ENCODE measurements at places on chromosomes 1 and 21.

DNA sequence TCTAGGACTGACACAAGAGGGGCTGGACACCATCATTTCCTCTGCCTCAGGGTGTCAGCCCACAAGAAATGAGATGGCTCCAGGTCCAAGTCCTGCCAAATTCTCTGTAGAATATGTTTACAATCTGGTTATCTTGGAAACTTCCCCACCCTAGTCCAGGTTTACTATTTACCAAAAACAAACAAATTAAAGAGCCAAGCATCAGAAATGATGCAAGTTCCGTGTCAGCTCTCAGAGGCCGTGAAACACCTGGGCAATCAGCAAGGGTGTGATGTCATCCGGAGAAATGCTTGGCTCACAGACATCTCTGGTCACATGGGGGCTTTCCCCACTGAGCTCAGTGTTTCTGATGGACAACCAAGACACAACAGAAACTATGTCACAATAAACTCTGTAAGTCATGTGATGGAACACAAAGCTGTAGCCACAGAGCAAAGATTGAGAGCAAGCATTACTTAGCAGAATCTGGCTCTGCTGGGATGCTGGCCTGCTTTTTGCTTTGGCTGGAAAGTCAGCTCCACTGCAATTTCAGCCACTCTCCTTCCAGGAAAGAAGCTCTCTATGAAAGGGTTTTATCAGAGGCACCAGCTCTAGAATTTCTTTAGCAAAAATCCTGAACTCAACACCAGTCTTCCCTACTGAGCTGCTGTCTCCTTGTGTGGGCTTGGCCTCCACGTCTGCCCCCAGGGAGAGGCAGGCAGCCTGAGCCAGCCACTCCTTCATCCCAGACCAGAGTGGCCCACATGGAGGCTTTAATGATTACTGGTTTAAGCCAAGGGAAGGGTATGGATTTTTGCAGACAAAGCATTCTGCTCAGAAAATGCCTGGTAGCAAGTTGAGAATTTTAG lies 55.9 kb downstream of the NENF start:
- peak; percentile 98 for DNase-seq

GRCh38 chr1:95304803-95305202 lies 70.8 kb downstream of the RWDD3 start:
- DNase-seq: no peak

GRCh38 chr1:230910755-230911117 lies 42.4 kb upstream of the C1orf198 start:
- DNase-seq: no peak

GRCh38 chr1:185291652-185292051 lies 25.4 kb downstream of the IVNS1ABP start:
- DNase-seq: no peak

- DNase-seq: no peak
Observed at GRCh38 chr21:21664871-21665270, 666.7 kb downstream of the NCAM2 start.

DNA sequence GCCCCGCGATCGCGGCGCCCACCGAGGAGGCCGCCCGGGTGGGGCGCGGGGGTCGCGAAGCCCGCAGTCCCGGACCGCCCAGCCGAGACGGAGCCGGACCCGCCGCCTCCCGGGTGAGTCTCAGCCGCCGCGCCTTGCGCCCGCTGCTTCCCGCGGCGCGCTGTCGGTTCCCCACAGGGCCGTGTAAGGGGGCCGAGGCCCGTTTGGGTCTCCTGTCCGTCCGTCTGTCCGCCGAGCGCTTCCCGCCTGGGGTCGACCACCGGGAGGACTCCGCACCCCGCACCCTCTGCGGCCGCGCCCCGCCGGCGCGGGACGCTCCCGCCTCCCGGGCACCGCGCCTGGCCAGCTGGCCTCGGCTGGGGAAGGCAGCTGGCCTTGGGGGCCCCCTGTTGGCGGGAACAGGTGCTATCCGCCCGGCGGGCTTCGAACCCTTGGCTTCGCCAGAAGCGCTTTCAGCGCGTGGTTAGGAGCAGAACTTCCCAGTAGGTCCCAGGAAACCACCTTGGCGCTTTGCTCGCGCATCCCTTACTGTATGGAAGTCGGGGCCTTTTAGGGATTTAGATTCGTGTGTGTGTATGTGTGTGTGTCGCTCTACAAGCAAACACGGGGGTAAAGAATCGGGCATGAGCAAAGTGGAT lies 414 bp downstream of the TMEM51 start:
- DNase-seq: no peak

GRCh38 chr1:155540000-155540874 lies 22.4 kb downstream of the ASH1L start:
- DNase-seq: no peak

DNA sequence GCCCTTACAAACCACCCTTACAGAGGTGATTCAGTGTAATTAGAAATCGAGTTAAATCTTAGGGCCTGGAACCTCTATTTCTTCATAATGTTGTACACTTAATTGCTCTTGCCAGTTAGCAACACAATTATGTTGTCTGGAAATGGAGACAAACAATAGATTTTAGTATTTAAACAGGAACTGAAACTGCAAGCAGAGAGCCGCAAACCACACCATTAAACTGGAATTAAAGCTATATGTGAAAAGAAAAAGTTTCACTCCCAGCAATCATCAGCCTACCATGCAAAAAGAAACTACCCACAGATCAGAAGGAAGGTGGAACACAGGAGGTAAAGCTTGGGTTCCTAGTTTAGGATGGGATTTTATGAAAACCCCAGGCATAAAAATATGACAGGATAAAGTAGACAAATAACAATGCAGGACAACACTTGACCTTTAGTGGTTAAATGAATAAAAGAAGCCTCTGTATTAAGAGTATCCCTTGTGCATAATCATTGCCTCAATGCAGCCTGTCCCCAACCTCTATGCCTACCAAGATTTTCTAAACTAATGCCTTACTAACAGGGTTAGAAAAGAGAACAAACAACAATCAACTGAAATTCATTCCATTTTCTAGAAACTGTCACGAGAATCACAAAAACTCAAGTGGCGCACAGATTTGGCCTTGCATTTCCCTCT lies 304.3 kb upstream of the ESRRG start:
- DNase-seq: peak; percentile 89

GRCh38 chr1:34149501-34149900 lies 15.5 kb downstream of the CSMD2 start:
- no peak for DNase-seq

DNA sequence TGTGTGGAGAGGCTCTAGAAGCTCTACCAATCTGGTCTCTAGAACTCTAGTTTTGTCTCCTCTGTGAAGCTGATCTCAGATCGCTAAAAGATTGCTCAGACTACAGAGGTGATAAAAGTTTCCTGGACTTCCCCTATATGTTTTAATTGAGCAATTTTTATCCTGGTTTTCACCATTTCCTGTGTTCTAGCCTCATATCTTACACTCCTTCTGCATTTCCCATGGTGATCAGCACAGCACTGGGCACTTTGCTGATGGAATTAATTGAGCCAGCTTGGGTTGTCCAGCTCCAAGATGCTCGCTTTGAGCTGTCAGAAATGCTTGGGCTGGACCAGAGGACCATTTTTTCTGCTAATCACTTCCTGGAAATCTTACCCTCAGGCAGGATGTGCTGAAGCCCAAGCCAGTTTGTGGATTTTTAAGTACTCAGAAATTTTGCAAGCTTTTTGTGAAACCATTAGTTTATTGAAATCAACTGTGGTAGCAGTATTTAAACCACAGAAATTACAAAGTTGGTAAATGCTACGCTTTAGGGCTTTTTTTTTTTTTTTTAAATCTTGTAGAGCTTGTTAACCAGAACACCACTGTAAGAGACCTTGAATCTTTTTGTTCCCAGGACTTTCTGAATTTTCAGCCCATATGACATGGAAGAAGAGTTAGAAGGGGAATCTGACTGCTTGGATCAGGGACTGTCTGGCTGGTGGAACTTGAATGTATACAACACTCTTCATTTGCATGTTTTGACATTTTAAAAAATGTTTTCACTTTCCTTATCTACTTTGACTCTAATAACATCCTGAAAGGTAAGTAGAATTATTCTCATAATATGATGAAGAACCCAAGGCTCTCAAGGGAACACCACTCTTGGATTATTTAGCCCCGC lies 28.4 kb downstream of the CD48 start:
- no peak for DNase-seq

GRCh38 chr1:53548031-53548491 lies 88.9 kb downstream of the DMRTB1 start:
- no peak for DNase-seq

- DNase-seq: peak; percentile 18
Observed at GRCh38 chr1:97814121-97814520, 106.7 kb downstream of the DPYD start.

DNA sequence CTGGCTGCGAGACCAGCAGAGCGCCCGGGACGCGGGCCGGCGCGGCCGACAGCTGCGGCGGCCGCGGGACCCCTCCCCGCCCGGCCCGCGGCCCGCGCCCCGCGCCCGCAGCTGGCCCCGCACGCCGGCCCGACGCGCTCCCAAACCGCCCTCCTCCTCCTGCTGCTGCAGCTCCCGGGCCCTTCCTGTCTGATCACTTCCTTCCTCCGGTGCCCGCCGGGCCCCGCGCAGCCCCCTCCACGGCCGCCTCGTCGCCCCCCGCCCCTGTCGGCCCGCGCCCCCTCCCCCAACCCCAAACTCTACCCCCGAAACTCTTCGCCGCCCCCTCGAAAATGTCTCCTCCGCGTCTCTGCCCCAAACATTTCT lies 594 bp downstream of the LUZP1 start:
- no peak for DNase-seq

GRCh38 chr1:221032637-221033280 lies 153.5 kb downstream of the HLX start:
- no peak for DNase-seq

DNA sequence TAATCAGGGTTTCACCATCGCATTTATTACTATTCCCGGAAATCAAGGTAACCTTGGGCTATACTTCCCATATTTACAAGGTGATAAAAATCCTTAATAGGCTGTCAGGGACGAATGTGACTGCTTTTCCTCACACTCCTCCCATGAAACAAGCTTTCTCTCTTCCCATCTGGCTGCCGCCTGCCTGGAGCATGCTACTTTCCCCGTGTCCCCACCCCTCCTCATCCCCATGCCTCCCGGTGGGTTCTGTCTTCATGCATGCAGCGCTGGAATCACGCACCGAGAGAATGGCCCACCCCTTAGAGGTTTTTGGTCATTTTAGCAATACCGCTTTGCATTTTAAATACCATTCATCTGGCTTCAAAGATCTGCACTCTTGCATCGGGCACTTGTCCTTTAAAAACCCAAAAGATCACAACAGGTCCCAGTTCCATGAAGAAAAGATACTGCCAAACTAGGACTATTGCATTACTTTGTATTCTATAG lies 339.1 kb downstream of the NTNG1 start:
- DNase-seq: no peak

DNA sequence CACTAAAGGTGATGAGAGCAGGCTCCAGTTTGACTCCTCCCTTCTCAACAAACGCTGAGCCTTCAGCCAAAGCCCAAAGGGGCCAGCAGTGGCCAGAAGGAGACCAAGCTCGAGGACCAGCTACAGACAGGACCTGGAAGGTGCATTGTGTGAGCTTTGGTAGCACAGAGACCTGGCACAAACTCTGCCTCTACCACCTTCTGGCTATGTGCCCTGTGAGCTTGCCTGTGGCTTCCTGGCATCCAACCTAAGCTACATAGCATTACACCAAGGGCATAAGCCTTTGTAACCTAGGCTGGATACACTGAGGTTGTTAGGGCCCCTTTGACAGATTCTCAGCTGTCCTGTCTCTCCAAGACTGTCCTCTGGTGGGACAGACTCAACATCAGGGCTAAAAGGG lies 6.6 kb upstream of the VWA5B1 start:
- no peak for DNase-seq

- no peak for DNase-seq
Observed at GRCh38 chr1:7579831-7580804, 191.0 kb upstream of the VAMP3 start.

GRCh38 chr1:9691108-9691445 lies 39.5 kb downstream of the PIK3CD start:
- peak; percentile 92 for DNase-seq

GRCh38 chr1:54887665-54888071 lies 673 bp upstream of the DHCR24 start:
- peak; percentile 61 for DNase-seq

DNA sequence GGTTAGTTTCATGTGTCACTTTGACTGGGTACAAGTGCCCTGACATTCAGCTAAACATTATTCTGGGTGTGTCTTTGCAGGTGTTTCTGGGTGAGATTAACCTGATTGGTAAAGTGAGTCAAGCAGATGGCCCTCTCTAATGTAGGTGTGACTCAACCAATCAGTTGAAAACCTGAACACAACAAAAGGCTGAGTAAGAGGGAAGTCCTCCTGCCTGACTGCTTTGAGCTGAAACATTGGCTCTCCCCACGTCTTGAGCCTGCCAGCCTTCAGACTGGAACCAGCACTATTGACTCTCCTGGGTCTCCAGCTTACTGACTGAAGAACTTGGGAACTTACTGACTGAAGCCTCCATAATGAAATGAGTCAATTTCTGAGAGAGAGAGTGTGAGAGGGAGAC lies 70.0 kb upstream of the C21orf91 start:
- no peak for DNase-seq

DNA sequence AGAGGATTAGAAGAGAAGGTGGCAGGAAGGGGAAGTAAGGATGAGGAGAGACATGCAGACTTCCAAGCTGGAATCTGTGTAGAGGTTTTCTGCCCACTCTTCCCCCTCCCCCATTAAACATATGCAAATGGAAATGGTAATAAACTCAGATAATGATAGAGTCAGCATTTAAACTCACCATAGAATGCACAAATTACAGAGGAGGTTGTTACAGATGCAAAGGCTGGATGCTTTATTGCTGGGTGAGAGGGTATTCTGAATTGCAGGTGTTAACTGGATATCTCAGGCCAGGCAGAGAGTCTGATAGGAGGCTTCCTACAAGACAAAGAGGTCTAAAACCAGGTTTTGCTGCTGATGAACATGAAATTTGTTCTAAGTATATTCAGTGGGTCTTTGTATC lies 372.5 kb downstream of the SEC16B start:
- DNase-seq: no peak

GRCh38 chr1:53026254-53026653 lies 35.8 kb upstream of the PODN start:
- no peak for DNase-seq

GRCh38 chr1:225631021-225631663 lies 21.8 kb downstream of the ENAH start:
- peak; percentile 49 for DNase-seq

DNA sequence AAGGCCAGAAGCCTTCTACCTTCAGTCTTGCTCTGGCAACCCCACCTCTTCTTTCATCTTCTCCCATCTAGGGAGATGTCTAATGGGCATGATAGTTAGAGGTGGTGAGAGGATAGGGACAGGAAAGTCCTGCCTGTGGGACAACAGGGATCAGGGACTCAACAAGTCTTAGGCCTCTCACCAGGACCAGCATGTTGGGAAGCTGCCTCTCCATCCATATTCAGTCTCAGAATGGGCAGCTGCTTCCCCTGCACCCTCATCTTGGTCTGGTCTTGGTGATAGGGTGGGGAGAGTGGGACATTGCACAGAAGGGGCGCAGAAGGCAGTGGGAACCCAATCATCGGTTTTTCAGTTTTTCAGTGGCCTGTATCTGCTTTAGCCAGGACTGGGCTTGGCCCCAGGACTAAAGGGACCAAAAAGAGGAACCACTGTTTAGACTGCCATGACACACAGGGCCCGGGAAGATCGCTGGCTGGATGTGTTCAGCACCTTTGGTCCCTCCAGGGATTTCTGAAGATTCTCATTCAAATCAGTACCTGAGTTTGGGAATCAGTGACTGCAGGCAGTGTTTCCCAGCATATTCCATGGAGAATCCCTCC lies 12.7 kb downstream of the RHEX start:
- DNase-seq: no peak

GRCh38 chr1:55217226-55217986 lies 2.2 kb upstream of the USP24 start:
- no peak for DNase-seq

GRCh38 chr1:89649783-89650182 lies 16.9 kb downstream of the LRRC8C start:
- DNase-seq: no peak
